NCI-H2081 (cell line): ENCODE measurements at places on chromosomes 16 and 17.
A peak's percentile ranks its signal among the peaks of the same experiment; 100 is the strongest.

DNA sequence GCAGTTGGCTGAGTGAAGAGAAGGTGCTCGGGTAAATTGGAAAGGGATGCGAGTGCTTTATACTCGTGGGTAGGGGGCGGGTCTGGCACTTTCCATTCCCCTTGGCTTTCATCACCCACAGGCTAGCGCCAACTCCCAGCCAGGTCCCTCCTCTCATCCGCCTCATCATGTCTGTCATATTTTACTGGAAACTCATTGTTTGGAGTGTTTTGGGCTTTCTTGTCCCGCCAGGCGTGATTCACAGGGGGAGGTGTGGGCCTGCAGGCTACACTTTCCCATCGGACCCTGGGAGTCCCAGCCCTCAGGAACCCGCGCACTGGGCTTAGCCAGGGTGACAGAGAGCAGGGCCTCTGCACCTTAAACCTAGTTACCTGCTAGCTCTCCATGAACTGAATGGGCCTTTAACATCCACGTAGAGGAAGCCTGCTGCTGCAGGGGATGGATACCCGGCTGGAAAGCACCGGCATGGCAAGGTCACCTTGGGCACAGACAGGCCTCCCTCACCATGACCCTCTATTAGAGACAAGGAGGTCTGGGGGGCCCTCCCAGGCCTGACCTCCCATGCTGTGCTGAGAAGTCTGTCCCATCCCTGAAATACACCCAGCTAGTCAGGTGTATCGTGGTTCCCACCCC is at the start of gene KRT14:
TSS of gene KRT14 (minus strand) at position 33 of the 633 bp plus-strand sequence. CDS start 61 bp downstream, outside the sequence.
- no peak for DNase-seq

DNA sequence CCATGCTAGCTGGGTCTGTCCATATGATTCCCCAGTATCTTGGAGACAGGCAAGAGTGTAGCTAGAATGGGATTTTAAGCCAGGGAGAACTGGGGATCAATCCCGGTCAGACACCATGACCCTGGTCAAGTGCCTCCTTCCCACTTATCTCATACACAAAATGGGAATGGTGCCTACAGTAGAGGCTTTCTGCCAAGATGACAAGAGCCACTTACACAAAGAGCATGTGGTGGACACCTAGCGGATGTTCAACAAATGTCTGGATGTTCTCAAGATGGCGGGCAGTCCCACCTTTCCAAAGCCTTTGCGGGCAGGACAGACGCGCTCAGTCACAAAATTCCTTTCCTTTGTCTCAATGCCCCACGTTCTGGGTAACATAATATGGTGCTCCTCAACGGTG is 57.3 kb downstream of the MAF start:
- DNase-seq: no peak

DNA sequence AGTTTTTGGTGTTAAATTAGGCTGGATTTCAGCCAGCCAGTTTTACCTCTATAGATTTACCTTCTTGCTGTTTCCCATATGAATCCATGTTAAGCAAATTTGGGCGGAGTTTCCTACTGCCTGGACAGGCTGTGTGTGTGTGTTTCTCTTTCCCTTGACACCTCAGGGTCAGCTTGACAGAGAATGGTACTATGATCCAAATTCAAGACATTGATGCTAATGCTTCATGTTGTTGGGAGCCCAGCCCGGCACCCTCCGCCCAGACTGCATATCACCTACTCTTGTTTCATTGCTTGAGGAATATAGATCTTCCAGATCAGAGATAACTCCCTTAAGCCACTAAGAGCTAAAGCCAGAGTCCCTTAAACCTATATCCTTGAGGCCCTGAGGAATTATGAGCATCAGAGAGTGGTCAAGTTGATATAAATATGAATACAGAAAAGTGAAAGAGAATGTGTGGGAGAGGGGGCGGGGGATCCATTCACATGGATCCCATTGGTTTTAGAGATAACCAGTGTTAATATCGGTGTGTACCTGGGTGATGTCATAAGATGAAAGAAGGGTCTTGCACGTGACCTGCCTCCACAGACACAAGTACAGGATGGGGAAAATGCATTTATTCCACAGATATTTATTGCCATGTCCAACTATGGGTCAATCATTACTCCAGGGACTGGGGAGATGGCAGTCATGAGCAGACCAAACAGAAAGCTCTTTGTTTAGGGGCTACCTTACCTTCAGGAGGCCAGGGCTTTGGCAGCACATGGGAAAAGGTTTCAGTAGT is 69.7 kb downstream of the WIPI1 start:
- no peak for DNase-seq

GRCh38 chr17:68599091-68599490 is 2.1 kb downstream of the FAM20A start:
- no peak for DNase-seq

- no peak for DNase-seq
Measured at GRCh38 chr16:68719993-68720489, 17.1 kb upstream of the CDH1 start.

GRCh38 chr17:4903051-4903818 is at the start of gene CHRNE:
Gene CHRNE, minus strand, starts transcription at chr17:4903098. Its CDS starts 35 bp downstream, at chr17:4903063.
- DNase-seq: peak; percentile 78
